ENCODE measurements at places on chromosomes 4 and X.

GRCh38 chrX:56762707-56763555 is 33.9 kb downstream of the NBDY start:
- DNase-seq: no peak

- DNase-seq: no peak
Observed at GRCh38 chrX:10597871-10598270, 22.5 kb downstream of the MID1 start.

GRCh38 chrX:81377329-81377728 is 175.4 kb downstream of the SH3BGRL start:
- DNase-seq: no peak

- no peak for DNase-seq
Observed at GRCh38 chr4:165461159-165461821, 82.5 kb downstream of the CPE start.

GRCh38 chrX:85024562-85024961 is 20.9 kb downstream of the APOOL start:
- no peak for DNase-seq

GRCh38 chrX:53089224-53089842 is 4.6 kb upstream of the KANTR start:
- no peak for DNase-seq

DNA sequence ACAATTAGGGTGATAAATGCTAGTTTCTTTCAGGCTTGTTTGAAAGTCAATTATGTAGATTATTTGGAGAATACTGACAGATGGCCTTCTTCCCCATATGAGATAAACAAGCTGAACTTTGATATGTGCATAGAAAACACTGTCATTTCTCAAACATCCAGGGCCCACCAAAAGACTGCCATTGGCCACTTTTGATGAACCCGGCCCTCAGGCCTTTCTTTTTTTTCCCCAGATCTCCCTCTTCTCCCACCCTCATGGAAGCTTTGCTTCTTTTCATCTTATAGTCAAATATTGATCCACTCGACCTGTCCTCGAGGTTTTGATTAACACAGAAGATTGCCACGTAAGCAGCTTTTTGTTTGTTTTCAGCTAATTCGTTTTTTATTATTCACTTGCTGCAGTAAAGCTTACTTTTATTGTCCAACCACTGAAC is 377.4 kb downstream of the SMARCA1 start:
- no peak for DNase-seq

- no peak for DNase-seq
Observed at GRCh38 chrX:125293850-125294780, 25.6 kb upstream of the TEX13C start.

DNA sequence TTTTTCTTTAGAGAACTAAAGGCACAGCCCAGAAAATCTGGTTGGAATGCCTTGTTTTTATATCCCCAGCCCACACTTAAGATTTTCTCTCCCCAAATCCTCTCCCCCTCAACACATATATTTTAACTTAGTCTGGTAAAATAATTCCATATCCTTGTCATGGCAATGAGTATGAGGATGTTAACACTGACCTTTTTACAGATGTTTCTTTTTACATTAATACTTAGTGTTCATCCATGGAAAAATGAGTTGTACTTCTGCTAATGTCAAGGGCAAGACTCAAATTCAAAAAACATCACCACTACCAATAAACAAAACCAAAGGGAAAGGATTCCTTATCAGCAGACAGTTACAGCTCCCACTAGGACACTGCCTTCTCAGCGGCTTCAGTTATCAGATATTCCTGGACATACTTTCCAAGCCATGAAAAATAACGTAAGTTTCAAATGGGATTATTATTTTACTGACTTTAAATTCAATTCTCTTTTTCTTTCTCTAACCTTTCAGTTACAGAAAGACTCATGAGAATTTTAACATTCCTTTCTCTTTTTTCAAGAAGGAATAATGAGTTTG is 83.3 kb downstream of the RASL11B start:
- DNase-seq: no peak

DNA sequence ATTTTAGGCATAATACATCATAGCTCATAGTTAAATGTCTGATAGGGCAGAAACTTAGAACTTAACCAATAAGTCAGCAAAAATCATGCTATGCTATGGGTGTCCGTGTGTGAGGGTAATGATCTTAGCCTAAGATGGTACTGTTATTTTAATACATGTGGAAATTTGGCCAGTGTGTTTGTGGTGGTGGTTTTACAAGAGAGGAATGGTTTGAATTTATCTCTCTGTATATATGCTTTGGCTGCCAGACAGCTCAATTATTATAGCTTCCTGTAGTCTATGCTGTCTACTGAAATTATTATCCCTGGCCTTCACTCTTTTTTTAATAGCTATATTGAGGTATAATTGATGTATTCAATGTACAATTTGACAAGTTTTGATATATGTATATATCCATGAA is 21.3 kb downstream of the ZNF330 start:
- DNase-seq: no peak

Data from stimulated activated CD8-positive, alpha-beta memory T cell treated with anti-CD3 and anti-CD28 coated beads, Interleukin-2, amount 100 ng/mL, for 1 hour (primary cell).